ENCODE measurements at places on chromosomes 7 and 10.

DNA sequence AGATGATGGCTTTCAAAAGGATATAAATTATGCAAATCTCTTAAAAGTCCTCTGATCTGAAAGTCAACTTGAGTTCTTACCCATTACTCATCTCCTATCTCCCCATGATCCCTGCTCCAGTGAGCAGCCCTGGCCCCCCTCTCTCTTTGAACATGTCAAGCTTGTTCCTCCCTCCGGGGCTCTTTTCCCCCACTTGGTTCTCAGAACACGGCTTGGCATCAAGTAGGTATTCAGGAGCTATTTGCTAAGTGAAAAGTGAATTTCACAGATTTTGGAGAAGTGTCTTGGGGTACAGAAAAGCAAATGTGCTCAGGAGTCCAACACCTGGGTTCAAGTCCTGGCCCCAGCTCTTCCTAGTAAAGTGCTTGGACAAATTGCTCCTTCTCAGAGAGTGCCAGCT lies 98.3 kb upstream of the CTBP2 start:
- no peak for DNase-seq

GRCh38 chr10:126397156-126397555 lies 8.9 kb upstream of the ADAM12 start:
- DNase-seq = no peak

DNA sequence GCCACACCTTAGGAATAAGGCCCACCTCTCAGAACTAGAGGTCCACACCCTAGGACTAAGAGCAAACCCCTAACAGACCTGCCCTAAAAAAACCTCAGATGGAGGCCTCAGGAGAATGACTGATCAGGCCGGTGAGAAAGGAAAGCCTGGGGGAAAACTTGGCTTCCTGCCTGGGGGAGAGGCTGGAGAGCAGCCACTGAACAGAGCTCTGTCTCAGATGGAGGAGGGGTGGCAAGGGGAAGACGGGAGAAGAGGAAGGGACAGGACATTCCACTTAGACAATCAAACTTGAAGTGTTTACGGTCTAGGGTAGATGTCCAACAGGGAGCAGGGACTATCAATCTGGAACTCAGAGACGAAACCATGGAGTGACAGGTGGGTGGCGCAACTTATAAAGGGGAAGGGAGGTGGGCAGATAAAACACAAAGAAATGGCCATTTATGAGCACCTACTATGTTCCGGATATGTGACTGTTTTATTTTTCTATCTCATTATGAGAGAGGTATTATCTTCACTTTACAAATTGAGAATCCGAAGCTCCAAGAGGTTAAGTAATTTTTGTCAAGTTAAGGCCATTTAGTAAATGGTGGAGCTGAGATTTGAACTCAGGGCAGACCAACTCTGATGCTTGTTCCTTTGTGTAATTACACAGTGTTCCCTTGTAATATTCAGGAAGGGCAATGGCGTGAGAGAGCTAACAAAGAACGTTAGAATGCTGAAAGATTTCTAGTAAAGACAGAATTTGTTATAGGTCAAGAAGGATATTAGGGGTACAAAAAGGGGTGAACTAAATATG lies 82.6 kb downstream of the DNMBP start:
- no peak for DNase-seq

GRCh38 chr7:157846271-157846670 lies 509.5 kb downstream of the DNAJB6 start:
- DNase-seq = no peak

- DNase-seq = no peak
Measured at GRCh38 chr10:107767185-107767584, 602.7 kb upstream of the SORCS1 start.

DNA sequence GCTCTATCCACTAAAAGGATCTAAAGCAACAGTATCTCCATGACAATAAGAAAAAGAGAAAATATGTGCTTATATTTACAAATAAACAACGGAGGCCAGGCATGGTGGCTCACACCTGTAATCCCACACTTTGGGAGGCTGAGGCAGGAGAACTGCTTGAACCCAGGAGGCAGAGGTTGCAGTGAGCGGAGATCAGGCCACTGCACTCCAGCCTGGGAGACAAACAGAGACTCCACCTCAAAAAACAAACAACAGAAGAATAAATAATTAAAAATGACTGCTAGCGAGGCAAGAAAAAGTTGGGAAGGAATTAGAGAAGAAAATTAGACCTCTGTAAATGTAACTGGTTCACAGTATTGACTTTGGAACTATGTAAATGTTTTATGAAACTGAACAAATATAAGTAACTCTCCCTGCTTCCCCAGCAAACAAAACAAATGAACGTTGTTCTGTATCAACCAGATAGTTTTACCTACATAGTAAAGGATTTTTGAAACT lies 17.1 kb downstream of the TRIM24 start:
- no peak for DNase-seq

GRCh38 chr7:36605261-36606051 lies 118.8 kb downstream of the AOAH start:
- DNase-seq = no peak

GRCh38 chr10:114477285-114477684 lies 73.0 kb upstream of the AFAP1L2 start:
- DNase-seq = no peak

DNA sequence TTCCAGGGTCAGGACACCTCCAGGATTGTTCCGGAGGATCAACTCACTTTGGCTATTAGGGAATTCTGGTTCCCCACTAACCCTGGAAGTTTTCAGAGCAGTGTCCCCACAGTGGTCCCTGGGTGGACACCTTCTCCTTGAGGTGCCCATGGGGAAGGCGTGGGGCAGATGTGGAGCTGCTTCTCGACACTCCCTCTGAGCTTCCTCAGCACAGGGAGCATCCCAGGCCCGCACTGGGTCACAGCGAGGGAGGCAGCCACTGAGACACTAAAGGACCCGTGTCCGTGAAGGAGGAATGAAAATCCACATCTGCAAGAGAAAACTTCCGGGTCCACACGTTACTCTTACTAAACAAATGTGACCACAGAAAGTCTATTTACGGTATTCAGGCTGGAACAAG lies 48.2 kb upstream of the MNX1 start:
- no peak for DNase-seq

GRCh38 chr7:74627661-74628411 lies 29.7 kb upstream of the GTF2I start:
- DNase-seq = no peak

GRCh38 chr10:124892031-124892430 lies 49.9 kb upstream of the ZRANB1 start:
- DNase-seq = no peak

DNA sequence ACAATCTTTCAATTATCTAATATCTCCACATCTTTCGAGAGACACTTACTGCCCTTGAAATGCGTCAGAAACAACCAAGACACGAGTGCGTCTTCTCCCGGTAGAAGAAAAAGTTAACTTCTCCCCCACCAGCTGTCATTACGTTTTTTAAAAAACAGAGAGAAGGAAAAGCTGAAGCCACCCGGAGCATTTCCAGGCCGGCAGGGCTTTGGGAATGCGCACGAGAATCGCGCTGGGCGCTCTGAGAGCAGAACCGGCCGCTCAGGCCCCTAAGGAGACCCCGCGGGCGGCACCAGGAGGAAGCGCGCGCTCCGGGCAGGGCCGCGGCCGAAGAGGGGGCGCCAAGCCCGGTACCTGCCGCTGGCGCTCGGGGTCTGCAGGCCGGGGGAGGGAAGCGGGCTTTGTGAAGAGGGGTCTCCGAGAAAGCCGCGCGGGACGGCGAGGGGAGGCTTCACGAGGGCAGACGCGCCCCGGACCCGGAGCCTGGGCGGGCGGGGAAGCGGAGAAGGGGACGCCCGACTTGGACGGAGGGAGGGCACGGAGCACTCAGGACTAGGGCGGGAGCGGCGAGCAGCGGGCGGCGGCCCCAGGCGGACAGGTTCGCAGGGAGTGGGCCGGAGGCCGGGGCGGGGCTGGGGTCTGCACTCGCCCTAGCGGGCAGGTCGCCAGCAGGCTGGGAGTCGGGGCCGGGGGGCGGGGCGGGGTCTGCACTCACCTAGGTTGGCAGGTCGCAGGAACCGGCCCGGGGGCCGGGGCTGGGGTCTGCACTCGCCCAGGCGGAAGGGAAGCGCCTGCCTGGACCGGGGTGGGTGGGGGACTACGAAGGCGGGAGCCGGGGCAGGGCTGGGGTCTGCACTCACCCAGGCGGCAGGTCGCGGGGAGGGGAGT lies 932 bp downstream of the ESYT2 start:
- DNase-seq = no peak

DNA sequence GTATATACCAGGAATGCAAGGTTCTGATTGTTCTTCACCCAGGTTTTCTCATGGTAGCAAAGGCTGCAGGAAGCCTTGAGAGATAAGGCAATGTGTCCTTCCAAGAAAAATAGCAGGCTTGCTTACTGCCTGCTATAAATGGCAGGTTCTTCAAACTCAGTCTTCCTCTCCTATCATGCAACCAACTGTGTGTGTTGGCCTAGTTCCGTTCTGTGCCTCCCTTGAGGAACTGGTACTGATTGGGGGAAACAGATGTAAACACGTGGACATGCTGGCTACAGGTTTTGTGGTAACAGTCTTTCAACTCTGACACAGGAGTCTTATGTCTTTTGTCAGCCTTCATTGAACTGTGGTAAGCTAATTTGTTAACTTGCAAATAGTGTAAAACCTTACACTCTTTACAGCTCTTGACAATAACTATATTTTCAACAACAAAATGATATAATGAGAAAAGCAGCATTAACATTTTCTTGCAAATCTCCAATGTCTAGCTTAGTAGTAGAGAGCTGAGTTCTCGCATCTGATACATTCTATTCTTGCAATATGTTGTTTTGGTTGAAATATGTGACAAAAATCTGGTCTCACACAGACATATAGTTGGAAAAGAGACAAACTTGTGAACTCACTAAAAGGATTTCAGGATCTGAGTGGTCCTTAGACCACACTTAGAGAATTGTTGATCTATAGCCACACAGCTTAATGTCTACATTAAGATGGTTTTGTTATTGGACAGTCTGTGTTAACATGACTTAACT lies 54.7 kb upstream of the LSM8 start:
- DNase-seq = no peak

DNA sequence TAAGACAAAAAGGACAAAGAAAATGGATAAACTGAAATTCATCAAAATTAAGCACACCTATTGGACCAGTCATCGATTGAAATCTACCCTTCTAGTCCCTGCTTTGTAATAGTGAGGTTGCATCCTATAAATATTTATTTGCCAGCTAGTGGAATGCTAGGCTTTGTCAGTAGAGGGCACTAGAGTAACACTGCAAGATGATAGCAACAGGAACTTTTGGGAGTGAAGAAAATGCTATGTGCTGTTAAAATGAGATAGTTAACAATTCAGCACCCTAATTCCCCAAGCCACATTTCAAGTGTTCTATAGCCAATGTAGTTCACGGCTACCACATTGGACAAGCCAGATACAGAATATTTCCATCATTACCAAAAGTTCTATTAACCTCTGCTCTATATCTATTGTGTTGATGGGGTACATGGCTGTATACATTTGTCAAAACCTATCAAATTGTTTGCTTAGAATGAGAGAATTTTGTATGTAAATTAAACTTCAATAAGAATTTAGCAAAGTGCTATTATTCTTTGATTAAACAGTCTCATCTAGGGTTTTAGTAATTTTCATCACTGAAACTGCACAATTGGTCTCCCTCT lies 69.8 kb downstream of the LSMEM1 start:
- no peak for DNase-seq

GRCh38 chr7:142359694-142360279 lies 101.9 kb upstream of the PRSS58 start:
- DNase-seq = no peak

DNA sequence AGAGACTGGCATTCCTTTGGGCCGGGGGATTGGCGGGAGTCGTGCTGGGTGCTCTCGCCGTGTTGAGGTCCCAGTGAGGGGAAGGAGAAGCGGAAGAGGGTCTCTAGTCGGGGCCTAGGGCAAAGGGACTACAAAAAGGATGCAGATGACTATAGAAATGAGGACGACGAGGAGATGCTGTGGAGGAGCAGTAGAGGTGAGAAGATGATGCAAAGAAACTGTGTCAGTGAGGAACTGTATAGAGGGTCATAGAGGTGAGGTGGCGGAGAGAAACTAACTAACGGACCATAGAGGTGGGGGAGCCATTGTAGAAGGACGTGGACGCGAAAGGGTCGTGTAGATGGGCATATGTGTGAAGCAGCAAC lies 324 bp downstream of the TWNK start:
- DNase-seq = no peak

GRCh38 chr10:9166770-9167169 lies 1112.3 kb downstream of the GATA3 start:
- DNase-seq = no peak

DNA sequence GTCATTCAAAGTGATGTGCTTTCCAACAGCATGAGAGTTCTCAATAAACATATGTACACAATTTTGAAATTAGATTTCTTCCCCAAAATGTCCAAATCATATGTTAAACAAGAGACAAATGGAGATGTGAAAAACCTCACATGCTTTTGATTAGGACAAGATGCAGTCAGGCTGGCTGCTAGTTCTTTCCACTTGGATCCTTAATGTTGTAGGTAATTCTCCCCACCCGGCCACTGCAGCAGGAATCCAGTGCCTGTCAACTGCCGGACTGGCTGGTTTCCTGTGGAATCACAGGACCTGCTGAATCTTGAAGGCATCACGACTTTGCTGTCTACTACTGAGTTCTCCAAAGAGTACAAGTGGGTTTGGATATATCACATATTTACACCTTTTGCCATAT lies 138.6 kb upstream of the AKR1E2 start:
- DNase-seq = no peak

DNA sequence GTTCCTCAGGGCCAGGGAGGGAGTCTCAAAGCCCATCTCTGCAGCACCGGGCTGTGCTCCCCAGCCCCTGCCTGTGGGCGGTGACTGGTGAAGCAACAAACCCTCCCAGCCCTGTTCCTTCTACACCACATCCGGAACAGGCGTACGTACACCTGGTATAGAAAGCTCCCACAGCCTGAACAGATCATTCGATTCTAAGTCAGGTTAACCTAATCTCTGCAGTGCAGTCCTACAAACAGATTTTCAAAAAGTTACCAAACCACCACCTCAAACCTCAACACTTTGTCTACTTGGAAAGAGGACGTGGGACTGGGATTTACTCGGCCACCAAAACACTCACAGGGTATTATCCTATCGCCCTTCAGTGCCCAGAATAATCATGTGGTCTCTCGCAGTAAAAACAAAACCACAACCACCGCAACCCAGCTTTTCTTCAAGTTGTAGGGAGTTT lies 238.4 kb downstream of the DIP2C start:
- DNase-seq = peak; percentile 38

DNA sequence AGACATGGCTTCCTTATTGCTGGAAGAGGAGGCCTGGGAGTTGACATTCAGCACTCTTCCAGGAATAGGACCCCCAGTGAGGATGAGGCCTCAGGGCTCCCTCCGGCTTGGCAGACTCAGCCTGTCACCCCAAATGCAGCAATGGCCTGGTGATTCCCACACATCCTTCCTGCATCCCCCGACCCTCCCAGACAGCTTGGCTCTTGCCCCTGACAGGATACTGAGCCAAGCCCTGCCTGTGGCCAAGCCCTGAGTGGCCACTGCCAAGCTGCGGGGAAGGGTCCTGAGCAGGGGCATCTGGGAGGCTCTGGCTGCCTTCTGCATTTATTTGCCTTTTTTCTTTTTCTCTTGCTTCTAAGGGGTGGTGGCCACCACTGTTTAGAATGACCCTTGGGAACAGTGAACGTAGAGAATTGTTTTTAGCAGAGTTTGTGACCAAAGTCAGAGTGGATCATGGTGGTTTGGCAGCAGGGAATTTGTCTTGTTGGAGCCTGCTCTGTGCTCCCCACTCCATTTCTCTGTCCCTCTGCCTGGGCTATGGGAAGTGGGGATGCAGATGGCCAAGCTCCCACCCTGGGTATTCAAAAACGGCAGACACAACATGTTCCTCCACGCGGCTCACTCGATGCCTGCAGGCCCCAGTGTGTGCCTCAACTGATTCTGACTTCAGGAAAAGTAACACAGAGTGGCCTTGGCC lies 4.3 kb downstream of the PGAM2 start:
- no peak for DNase-seq
